Osteoblast (primary cell): ENCODE measurements at places on chromosomes 7 and 10. TPM values are rescaled to one million over a fixed set of nuclear protein-coding genes. Genes with fewer than 3 reads are reported as not detected.

DNA sequence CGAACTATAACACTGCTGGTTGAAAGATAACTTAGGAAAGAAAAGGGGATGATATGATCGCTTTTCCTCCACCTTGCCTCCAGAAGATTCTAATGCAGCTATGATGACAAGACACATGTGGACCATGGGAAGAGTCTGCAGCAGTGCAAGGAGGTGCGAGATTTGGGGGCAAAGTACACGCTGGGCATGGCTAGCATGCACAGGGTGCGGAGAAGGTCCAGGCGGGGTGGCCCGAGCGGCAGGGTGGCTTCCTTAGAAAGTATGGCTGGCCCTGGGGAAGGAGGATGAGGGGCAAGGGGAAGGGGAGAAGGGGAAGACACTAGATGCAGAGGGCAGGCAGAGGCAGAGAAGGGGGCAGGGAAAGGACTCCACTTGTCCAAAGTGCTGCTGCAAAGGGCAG, 15.6 kb downstream of the ATXN7L1 start:
- no peak overlapping the region for H3K27ac ChIP-seq
- no peaks in the 10 kb centered on the region for H3K27me3 ChIP-seq
- H3K36me3 ChIP-seq, result no peaks in the 10 kb centered on the region
- no peaks in the 10 kb centered on the region for H3K4me1 ChIP-seq

DNA sequence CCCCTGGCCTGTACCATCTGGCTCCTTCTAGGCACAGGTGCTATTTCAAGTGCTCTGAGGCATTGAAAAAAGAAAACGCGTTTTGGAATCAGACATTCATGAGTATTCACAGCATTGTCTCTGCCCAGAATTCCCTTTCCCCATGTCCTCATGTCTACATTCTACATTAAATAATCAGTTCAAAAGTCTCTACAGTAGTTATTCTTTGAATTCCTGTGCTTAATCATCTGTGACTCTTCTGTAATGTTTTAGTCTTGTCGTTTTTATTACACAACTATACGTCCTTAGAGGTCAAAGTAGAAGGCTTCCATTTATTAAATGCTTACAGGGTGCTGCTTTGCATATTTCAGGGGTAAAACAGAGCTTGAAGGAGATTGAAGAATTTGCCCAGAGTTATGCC, 95.7 kb downstream of the BICC1 start:
- H3K4me3 ChIP-seq, result no peak overlapping the region
- H3K4me1 ChIP-seq, result peaks cover 19% of the 10 kb centered on the region
- DNase-seq, result peak; percentile 74
- H3K27ac ChIP-seq, result peak overlapping the region; percentile 49
- H3K36me3 ChIP-seq, result no peaks in the 10 kb centered on the region

- no peak overlapping the region for H3K4me3 ChIP-seq
- no peak overlapping the region for H3K27ac ChIP-seq
- DNase-seq, result no peak
- no peaks in the 10 kb centered on the region for H3K36me3 ChIP-seq
These were observed 429.0 kb downstream of the ETV1 start for GRCh38 chr7:13560441-13560840.

UNCX gene
- total RNA-seq, result not detected in 2 replicates

DNA sequence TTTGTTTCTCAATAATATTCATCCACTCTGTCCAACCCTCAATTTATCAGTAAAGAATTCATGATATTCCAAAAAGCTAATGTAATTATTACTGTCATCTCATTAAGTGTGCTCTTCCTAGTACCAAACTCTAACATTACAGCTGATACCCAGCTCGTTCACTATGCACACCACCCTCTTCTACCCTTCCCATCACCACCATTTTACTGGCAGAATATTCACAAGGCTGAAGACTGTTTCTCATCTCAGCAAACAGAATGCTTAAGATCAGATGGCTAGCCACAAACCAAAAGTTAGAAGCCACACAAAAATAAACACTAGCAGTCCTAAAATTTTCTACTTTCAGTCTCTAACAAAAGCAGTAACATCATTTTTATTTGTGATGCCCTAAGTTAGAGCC, 121.5 kb downstream of the SRPK2 start:
- H3K4me3 ChIP-seq, result no peak overlapping the region
- peak overlapping the region; percentile 70 for H3K27ac ChIP-seq
- H3K27me3 ChIP-seq, result no peaks in the 10 kb centered on the region
- DNase-seq, result no peak
